ENCODE measurements at places on chromosomes 4 and X. TPM values are rescaled to one million over a fixed set of nuclear protein-coding genes. Genes with fewer than 3 reads are reported as not detected.
A peak's percentile ranks its signal among the peaks of the same experiment; 100 is the strongest.

DNA sequence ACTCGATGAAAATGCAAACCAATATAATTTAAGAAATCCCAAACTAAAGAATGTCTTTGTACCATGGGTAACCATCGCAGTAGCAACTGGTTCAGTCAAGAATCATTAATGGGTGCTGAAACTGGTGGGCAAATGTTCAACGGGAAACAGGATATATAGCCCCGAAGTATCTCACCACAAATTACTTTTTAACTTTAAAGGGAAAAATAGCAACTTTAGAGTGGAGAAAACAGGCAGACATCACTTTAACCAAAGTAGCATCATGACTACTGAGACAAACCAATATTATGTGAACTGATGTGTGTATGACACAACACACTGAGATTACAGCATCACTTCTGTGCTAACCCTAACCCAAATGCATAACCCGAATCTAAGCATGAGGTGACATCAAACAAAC is 33.8 kb upstream of the SLAIN2 start:
- no peak for DNase-seq
- no peaks in the 10 kb centered on the region for H3K27me3 ChIP-seq
- no peaks in the 10 kb centered on the region for H3K36me3 ChIP-seq
- no peak overlapping the region for H3K4me3 ChIP-seq

GRCh38 chr4:74085669-74086068 is 13.3 kb downstream of the CXCL2 start:
- DNase-seq = no peak
- no peak overlapping the region for H3K4me3 ChIP-seq
- no peaks in the 10 kb centered on the region for H3K36me3 ChIP-seq
- H3K27ac ChIP-seq = no peak overlapping the region
- no peaks in the 10 kb centered on the region for H3K4me1 ChIP-seq

The RHOH gene
- 1.9 TPM for total RNA-seq

GRCh38 chr4:152935631-152936445 is at the start of gene FHDC1:
FHDC1 (plus strand) TSS chr4:152936323; CDS start chr4:152943058, 6,735 bp downstream.
- H3K4me3 ChIP-seq = peak within 1 kb of the TSS; percentile 58
- peak within 1 kb of the TSS; percentile 82 for H3K27ac ChIP-seq
- DNase-seq = no peak
- peaks cover 5% of the 10 kb centered on the region for H3K27me3 ChIP-seq

The SPANXB1 gene
- not detected for total RNA-seq

DNA sequence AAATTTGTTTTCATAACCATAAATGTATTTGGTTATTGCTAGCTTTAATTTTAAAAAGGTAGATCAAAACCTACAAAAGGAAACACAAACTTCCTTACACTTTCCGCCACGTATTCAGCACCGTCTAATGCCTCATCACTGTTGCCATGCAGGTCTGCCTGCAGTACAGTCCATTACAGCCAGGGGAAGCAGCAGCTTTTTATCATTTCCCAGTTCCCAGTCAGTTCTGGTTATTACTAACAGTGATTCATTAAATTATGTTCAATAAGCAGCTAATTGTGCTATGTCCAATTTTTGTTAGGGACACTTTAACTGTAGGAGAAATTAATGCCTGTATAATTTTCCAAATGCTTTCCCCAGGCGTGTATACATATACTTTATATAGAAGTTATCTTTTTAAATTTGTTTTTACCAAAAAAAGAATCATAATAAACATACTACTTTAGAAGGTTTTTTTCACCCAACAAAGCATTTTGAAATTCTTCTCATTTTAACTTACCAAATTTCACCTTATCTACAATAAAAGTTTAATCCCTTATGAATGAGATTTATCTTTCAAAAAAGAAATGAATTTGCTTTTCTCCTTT is 93.3 kb downstream of the ANXA3 start:
- H3K4me1 ChIP-seq = peaks cover 61% of the 10 kb centered on the region
- no peaks in the 10 kb centered on the region for H3K36me3 ChIP-seq
- no peak overlapping the region for H3K4me3 ChIP-seq

- H3K36me3 ChIP-seq = no peaks in the 10 kb centered on the region
- no peaks in the 10 kb centered on the region for H3K27me3 ChIP-seq
- DNase-seq = no peak
- H3K27ac ChIP-seq = no peak overlapping the region
- no peak overlapping the region for H3K4me3 ChIP-seq
- no peaks in the 10 kb centered on the region for H3K4me1 ChIP-seq
Observed at GRCh38 chrX:65871671-65872311, 168.1 kb downstream of the VSIG4 start.

GRCh38 chrX:103626855-103627254 is 1.9 kb upstream of the TCEAL1 start:
- DNase-seq = no peak
- no peak overlapping the region for H3K27ac ChIP-seq
- H3K36me3 ChIP-seq = no peaks in the 10 kb centered on the region
- H3K4me3 ChIP-seq = no peak overlapping the region
- H3K27me3 ChIP-seq = no peaks in the 10 kb centered on the region

DNA sequence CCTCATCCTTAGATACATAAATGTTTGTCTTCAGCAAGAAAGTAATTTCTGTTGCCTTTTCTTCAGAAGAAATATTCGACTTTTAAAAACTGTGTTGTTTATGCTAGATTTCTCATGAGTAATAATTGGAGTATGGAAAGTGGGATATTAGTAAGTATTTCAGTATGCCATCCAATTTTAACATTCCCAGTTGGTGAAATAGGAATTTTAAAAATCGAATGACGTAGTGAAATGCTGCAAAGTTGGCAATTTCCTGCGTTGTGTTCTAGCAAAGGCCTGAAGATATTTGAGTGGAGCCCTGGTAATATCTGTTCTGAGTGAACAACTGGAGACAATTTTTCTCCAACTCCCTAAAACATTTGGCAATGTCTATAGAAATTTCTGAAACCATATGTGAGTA is 190.1 kb downstream of the ZNF330 start:
- no peak overlapping the region for H3K27ac ChIP-seq
- no peak overlapping the region for H3K4me3 ChIP-seq
- H3K36me3 ChIP-seq = no peaks in the 10 kb centered on the region
- no peak for DNase-seq
- no peaks in the 10 kb centered on the region for H3K27me3 ChIP-seq

- H3K36me3 ChIP-seq = no peaks in the 10 kb centered on the region
- no peak for DNase-seq
- no peak overlapping the region for H3K27ac ChIP-seq
- no peaks in the 10 kb centered on the region for H3K27me3 ChIP-seq
- H3K4me3 ChIP-seq = no peak overlapping the region
- no peaks in the 10 kb centered on the region for H3K4me1 ChIP-seq
Observed at GRCh38 chrX:5915783-5916182, 312.9 kb downstream of the NLGN4X start.

The CRLF2 gene
- 0.17 TPM for total RNA-seq

GRCh38 chr4:124066595-124066994 is 645.9 kb downstream of the ANKRD50 start:
- H3K27ac ChIP-seq = no peak overlapping the region
- no peaks in the 10 kb centered on the region for H3K27me3 ChIP-seq
- no peak overlapping the region for H3K4me3 ChIP-seq
- no peaks in the 10 kb centered on the region for H3K36me3 ChIP-seq

DNA sequence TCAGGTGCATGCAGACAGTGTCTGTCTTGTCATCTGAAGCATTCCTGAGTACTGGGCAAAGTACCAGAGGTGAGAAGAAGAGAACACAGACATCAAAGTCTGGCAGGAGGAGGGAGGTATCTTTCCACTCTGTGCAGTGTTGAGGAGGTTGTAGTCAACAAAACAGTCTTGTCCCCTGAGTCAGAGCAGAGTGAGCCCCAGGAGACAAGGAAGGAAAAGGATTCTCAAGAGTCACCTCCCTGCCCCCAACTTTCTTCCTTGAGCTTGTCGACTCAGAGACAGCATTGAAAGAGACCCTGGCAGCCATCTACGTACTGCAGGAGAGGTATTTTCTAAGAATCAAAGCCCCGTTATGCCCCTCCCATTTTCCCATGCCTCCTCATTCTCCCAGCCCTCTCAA is 4.4 kb upstream of the SRPX start:
- H3K36me3 ChIP-seq = no peaks in the 10 kb centered on the region
- H3K4me1 ChIP-seq = no peaks in the 10 kb centered on the region
- no peak overlapping the region for H3K4me3 ChIP-seq
- peaks cover 7% of the 10 kb centered on the region for H3K27me3 ChIP-seq
- DNase-seq = no peak
- no peak overlapping the region for H3K27ac ChIP-seq

DNA sequence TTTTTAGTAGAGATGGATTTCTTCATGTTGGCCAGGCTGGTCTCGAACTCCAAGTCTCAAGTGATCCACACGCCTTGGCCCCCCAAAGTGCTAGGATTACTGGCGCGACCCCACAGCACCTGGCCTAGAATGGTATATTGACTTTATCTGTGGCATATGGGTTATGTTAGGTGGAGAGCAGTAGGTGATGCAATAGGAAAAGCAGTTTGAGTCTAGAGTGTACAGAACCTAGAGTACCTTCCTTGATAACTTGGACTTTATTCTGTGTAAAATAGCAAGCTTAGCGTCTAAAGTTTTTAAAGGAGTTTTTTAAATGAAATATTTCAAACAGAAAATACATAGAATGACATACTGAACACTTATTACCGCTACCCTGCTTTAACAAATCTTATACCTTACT is 312.0 kb upstream of the ZCCHC13 start:
- DNase-seq = no peak
- H3K4me1 ChIP-seq = no peaks in the 10 kb centered on the region
- H3K27me3 ChIP-seq = no peaks in the 10 kb centered on the region
- peaks cover 16% of the 10 kb centered on the region for H3K36me3 ChIP-seq
- no peak overlapping the region for H3K27ac ChIP-seq

- H3K27me3 ChIP-seq = no peaks in the 10 kb centered on the region
- no peak for DNase-seq
- H3K4me1 ChIP-seq = no peaks in the 10 kb centered on the region
- H3K36me3 ChIP-seq = peaks cover under 1% of the 10 kb centered on the region
- no peak overlapping the region for H3K27ac ChIP-seq
Observed at GRCh38 chr4:42487230-42487629, 89.9 kb downstream of the SHISA3 start.

GRCh38 chr4:24794916-24795665 is at the start of gene SOD3:
SOD3 (plus strand) TSS chr4:24795573; CDS start chr4:24799522, 3,949 bp downstream.
- peak; percentile 89 for DNase-seq
- H3K27me3 ChIP-seq = peaks cover 29% of the 10 kb centered on the region
- H3K4me3 ChIP-seq = peak within 1 kb of the TSS; percentile 8

The ANXA10 gene
- total RNA-seq = 0.63 TPM

The MAGEA9B gene
- not detected for total RNA-seq

- no peaks in the 10 kb centered on the region for H3K36me3 ChIP-seq
- no peaks in the 10 kb centered on the region for H3K27me3 ChIP-seq
- no peak overlapping the region for H3K27ac ChIP-seq
- H3K4me3 ChIP-seq = no peak overlapping the region
Observed at GRCh38 chr4:103152381-103152780, 45.8 kb downstream of the CENPE start.

The GLRB gene
- total RNA-seq = 7.2 TPM

DNA sequence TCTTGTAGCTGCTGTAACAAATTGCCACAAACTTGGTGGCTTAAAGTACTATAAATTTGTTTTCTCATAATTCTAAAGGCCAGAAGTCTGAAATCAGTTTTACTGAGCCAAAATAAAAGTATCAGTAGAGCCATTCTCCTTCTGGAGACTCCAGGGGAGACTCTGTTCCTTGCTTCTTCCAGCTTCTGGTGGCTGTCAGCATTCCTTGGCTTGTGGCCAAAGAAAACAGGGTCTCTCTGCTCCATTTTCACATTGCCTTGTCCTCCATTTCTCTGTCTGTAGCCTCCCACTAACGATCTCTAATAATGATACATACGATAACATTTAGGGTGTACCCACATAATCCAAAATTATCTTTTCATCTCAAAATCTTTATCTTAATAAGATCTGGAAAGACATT is 200.4 kb downstream of the MAB21L2 start:
- H3K27me3 ChIP-seq = no peaks in the 10 kb centered on the region
- H3K27ac ChIP-seq = no peak overlapping the region
- DNase-seq = peak; percentile 19
- no peaks in the 10 kb centered on the region for H3K4me1 ChIP-seq
- H3K4me3 ChIP-seq = no peak overlapping the region

DNA sequence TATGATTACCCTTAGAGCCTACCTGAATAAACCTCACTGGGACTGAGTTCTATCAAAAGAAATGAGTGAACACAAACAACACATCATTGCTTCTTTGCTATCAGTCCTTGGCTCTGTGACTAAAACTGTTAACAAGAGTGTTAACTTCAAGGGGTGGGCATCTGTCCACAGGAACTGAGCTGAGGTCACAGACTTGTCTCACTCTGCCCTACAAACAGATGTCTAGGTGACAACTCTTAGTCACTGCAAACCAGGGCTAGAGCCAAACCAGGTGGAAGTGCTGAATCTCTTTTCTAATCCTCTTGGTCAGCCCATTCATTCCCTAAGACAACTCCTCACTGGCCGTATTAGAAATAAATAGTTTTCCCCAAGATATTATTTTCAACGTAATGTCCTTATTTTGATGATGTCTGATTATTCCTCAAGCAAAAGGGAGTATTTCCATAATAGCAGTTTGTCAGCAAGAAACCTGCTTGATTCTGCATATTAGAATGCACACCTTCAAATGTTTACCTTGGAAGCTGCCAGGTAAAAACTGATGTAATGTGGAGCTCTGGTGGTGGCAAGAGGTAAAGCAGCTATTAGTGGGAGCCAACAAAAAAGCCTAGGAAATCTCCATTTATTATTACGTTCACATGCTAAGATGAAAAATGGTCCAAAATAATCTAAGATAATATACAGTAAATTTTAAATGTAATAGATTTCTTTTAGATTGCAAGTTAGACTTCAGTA is 4.0 kb downstream of the COL25A1 start:
- H3K4me3 ChIP-seq = no peak overlapping the region
- no peak overlapping the region for H3K27ac ChIP-seq
- H3K4me1 ChIP-seq = peaks cover 8% of the 10 kb centered on the region
- H3K36me3 ChIP-seq = no peaks in the 10 kb centered on the region
- DNase-seq = no peak
- H3K27me3 ChIP-seq = peaks cover 33% of the 10 kb centered on the region

DNA sequence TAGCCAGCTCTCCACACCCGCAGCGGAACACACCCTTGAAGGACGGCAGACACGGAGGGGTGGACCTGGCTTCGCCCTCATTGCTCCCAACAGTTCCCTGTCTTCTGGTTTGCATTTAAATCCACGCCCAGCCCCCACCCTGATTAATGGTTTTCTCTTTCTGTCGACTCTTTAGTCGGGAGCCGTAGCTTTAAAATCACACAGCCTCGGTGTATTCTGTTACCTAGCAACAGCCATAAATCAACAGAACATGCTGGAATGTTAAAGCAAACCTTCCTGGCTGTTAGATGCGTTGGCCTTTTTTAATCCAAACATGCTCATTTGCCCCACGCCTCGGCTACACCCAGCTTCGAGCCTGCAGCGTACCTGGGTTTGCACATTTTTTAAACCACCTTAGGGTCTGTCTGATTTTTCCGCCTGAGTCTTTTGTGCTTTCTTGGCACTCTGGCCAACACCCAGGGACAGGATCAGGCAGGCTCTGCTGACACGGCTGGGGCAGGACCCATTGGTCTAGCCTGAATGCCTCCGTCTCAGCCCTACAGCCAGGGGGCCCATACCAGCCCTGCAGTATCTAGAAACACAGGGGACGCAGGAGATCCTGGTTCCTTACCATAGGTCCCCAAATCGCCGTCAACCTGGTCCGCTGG is 21.4 kb upstream of the PPP2R2C start:
- H3K27ac ChIP-seq = no peak overlapping the region
- DNase-seq = peak; percentile 26
- H3K27me3 ChIP-seq = peaks cover 47% of the 10 kb centered on the region
- no peaks in the 10 kb centered on the region for H3K36me3 ChIP-seq
- H3K4me3 ChIP-seq = no peak overlapping the region
- H3K4me1 ChIP-seq = no peaks in the 10 kb centered on the region

All from left lung (tissue), 14 donors.